Activated T-cell treated with anti-CD3 and anti-CD28 coated beads, Interleukin-2, amount 50 U/mL, for 72 hours (primary cell): ENCODE measurements at places on chromosomes 5 and 9.

DNA sequence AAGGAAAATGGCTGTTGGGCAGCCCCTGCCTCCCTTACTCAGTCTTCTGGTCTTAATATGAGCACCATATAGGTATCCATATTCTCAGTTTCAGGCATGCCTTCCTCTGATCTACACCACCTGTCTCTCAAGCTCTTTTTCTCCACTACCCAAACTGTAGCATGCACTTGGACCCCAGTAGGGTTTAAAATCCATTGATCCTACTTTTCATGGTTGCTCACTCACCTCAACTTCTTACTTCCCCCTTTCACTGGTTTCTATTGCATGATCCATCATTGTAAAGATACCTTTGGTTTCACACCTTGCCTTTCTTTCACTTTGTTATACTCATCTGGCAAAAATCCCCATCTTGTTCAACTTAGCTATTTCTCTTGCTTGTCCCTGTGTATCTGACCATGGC is 159.4 kb downstream of the KDM4C start:
- DNase-seq: no peak

DNA sequence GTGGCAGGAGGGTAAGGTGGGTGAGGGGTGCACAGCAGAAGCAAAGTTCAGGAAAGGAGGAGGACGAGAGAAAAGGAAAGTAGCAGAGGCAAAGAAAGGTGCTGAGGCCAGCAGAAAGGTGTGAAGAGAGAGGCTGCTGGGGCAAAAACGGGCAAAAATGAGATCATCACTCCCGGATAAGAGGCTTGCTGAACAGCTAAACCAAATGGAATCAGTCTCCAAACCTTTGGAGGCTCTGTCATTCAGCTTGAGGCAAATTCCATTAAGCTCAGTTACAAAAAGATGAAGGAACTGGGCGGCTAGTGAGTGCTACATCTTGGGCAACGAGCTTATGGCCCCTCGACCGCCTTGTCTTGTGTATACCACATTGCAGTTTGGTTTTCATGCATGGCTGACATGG is 136.4 kb downstream of the FSTL4 start:
- no peak for DNase-seq

DNA sequence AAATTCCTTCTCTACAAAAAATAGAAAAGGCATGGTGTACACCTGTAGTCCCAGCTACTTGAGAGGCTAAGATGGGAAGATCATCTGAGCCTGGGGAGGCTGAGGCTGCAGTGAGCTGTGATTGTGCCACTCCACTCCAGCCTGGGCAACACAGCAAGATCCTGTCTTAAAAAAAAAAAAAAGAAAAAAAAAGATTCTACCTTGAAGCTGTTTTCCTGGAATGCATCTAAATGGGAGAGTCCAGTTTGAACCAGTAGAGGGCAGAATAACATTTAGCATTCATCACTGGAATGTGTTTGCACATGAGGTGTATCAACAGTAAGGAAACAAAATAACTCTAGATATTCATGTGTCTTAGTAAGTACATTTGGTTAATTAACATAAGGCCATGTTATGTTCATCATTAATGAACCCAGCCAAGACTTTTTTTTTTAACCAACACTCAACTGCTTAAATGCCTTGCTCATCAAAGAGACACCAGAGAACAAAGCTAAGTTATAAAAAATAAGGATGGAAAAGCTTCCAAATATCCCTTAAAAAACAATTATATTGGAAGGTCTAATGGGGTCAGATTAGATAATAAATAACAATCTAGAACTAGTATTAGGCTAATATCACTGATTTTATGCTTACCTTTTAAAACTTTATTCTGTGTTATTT is 16.1 kb downstream of the IFNE start:
- no peak for DNase-seq

DNA sequence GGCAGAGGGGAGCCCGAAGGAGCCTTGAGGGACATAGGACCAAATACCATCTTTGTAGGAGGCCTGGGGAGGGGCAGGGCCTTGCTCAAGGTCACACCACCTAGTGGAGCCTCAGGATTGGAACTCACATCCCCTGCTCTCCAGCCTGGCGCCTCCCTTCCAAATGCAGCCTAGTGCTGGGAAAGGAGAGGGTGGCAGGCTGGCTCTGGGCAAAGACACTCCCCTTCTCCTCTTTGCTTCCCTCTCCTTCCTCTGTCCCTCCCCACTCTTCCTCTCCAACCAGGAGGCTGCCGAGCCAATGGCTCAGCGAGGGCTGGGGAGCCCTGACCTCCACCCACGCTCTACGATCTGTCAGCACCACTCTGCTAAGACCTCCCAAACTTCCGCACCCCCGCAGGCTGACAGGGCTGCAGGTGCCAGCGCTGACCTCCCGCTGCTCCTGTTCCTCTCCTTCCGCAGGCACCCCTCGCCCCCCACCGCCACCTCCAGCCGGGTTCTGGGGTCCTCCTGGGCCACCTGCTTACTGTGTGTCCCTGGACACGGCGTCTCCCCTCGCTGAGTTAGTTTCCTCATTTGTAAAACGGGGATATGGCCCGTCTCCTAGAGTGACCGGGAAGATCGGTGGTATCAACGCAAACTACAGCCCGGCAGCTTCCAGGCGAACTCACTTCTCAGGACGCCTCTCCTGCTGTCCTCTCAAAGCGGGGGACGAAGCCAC is 52.9 kb downstream of the C9orf50 start:
- no peak for DNase-seq
